ENCODE measurements at places on chromosomes 6 and 20.

GRCh38 chr6:143878272-143878760, 14.0 kb downstream of the ZC2HC1B start:
- no peak for DNase-seq

GRCh38 chr20:58141971-58142842, 86.2 kb downstream of the ANKRD60 start:
- no peak for DNase-seq

DNA sequence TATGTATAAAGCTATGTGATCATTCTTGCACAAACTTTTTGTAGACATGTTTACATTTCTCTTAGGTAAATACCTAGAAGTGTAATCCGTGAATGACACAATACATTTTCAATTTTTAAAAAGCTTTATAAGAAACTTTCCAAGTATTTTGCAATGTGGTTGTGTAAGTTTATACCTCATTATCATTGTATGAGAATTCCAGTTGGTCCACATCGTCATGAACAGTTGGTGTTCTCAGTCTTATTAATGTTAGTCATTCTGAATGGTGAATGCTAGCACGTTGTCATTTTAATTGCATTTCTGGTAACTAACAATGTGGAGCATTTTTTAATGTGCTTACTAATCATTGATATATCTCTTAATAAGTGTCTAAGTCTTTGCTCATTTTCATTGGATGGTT, 116.5 kb upstream of the F13A1 start:
- no peak for DNase-seq

DNA sequence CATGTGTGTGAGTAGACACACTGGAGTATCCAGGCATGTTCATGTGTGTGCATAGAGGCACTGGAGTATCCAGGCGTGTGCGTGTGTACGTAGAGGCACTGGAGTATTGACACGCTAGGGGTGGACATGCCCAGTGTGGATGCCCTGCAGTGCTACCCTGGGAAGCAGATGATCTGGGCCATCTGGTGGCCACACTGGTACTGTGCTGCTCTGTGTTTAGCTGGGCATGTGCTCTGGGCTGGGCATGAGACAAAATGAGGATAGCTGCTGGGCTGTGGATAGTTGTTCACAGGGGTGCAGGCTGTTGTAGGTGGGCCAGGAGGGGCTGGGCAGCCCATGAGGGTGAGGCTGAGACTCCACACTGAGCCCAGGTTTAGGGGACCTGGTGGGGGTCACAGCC, 24.0 kb upstream of the NPBWR2 start:
- no peak for DNase-seq

- peak; percentile 53 for DNase-seq
Observed at GRCh38 chr6:169669147-169669546, 32.7 kb downstream of the WDR27 start.
